ENCODE measurements at places on chromosomes 12 and 14.

DNA sequence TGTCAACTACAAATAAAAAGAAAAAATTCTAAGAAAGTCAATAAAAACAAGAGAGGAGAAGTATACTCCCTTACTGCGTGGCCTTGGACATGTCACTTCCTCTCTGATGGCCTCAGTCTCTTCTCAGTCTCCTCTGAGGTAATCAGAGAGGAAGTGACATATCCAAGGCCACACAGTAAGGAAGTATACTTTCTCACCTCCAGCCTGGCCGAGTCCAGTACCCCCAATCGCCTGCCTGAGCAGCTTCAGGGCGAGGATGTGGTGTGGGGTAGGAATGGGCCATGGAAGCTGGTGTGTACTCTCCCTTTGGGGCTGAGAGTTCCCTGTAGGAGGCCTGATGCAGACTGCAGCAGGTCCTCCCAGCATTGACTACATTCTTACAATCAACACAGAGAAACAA lies 15.8 kb downstream of the VDR start:
- DNase-seq = no peak

- DNase-seq = no peak
Observed at GRCh38 chr14:85316701-85317410, 213.1 kb upstream of the FLRT2 start.

GRCh38 chr14:51386411-51386810 lies 146.4 kb downstream of the TMX1 start:
- no peak for DNase-seq

- DNase-seq = no peak
Observed at GRCh38 chr12:9856894-9857293, 12.3 kb downstream of the CLEC2B start.

DNA sequence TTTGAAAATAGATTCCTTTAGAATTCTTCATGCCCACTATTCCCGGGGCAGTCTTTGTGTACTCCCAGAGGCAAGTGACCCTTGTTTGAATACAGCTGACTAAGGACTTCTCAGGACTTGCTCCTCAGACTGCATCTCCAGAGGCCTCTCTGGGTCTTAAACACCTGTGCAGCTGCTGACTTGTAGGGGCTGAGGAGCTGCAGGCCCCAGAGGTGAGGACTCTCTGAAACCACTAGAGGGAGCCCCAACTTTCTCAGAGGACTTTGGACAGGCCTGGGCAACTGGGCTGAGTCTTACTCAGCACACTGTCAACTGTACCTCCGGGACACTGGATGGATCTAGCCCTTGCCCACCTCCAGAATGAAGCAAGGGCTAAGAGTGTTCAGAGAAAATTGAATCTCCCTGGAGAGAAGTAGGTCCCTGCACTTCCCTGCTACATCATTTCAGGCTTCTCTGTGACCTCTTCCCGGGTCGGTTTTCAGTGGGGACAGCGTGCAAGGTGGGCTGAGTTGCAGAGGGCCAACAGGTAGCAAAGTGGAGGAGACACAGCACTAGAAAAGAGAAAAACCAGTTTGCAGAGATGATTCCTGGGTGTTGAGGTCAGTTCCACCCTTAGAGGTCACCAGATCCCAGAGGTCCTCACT lies 164.6 kb downstream of the TMEM117 start:
- peak; percentile 56 for DNase-seq

GRCh38 chr12:2877953-2878732 lies 1.1 kb downstream of the RHNO1 start:
- DNase-seq = no peak

- DNase-seq = no peak
Observed at GRCh38 chr12:45439039-45439438, 223.1 kb downstream of the ANO6 start.

DNA sequence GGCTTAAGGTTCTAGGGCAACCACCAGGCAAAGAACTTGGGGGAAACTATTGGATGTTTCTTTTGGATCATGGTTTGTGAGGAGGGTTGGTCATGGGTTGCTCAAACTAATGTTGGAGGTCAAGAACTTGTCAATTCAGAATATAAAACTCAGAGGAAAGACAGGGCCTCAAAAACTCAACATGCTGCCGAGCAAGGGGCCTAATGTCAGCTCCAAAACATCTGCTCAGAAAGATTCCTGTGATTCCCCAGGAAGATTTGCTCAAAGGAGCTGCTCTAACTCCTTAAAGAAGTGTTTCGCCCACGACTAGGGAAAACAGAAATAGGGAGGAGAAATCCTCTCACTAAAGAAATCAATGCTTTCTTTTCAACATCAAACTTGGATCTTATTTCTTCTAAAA lies 3.7 kb upstream of the IGF1 start:
- DNase-seq = peak; percentile 61

DNA sequence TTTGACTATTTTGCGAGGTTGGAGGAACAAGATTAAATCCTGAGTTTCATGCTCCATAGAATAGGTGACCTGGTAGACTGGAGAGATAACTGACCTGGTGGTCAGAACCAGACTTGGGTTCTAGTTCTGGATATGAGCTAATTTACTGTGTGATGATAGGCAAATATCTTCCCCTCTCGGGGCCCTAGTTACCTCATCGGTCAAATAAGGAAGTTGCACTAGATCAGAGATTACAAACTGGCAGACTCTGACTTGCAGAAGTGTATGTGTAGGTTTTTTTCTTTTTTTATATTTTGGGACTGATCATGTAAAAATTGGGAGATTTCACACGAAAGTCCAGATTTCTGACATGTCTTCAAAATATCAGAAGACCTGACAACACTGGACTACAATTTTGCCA lies 37.0 kb downstream of the RPH3A start:
- DNase-seq = no peak

GRCh38 chr12:128823916-128824839 lies at the start of gene SLC15A4:
Gene SLC15A4, minus strand, starts transcription at chr12:128823958. Its CDS starts 15 bp downstream, at chr12:128823943.
- DNase-seq = peak; percentile 98

- DNase-seq = no peak
Observed at GRCh38 chr12:88743946-88744685, 163.8 kb upstream of the KITLG start.

GRCh38 chr14:77965919-77966435 lies 166.1 kb downstream of the ADCK1 start:
- no peak for DNase-seq
